Stimulated activated CD4-positive, alpha-beta T cell treated with anti-CD3 and anti-CD28 coated beads, Interleukin-4, amount 100 ng/mL, for 24 hours (primary cell): ENCODE measurements at places on chromosomes 3 and 15.

- no peak for DNase-seq
Measured at GRCh38 chr3:169105561-169105960, 558.0 kb downstream of the MECOM start.

DNA sequence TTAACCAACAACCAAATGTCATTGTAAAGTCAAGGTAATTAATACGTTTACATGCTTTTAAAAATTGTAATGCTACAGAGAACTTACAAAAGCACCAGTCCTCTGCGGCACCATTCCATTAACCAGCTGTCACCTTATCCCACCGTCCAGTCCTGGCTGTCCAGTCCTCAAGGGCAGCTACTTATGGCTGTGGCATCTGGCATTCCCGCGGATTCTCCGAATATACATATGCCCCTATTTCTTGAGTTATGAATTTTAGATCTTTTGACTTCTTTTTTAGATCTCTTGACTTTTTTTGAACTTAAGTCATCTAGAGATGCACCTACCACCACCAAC is 382 bp upstream of the POMGNT2 start:
- DNase-seq: no peak

DNA sequence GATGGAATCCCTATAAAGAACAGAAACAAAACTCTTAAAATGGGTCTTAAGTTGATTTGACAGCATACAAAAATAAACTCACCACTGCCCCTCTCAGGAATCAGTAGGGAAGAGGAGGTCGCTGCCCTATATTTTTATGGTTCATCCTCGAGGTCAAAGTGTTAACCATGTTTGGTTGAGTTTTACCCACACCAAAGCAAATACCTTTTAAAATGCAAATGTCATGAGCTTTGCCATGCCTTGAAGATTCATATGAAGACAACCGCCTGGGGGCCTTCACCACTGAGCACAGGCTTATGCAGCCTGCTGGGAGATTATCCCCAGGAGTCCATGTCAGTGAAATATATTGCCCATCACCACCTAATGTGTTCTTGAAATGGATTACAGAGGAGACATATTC is 66.1 kb downstream of the GLB1 start:
- DNase-seq: peak; percentile 54

GRCh38 chr15:62853114-62853840 is 189.3 kb upstream of the TPM1 start:
- DNase-seq: no peak

DNA sequence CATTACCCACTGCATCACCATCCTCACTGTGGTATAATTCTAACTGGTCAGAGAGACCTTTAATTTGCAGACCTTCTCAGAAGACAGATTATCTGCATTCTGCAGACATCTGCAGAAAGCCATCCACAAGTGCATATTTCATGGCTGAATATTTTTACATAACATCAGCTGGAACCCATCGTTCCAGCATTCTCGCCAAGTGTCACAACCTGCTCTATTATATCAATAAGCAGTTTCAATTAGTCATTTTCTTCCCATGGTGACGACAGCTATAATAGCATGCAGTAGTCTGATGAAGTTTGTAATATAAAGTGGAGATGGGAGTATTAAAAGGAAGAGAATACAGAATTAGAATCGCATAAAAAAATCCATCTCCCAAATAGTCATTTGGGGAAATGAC is 334.7 kb downstream of the FHIT start:
- no peak for DNase-seq

- no peak for DNase-seq
Measured at GRCh38 chr3:132311841-132312240, 5.4 kb upstream of the ACP3 start.

DNA sequence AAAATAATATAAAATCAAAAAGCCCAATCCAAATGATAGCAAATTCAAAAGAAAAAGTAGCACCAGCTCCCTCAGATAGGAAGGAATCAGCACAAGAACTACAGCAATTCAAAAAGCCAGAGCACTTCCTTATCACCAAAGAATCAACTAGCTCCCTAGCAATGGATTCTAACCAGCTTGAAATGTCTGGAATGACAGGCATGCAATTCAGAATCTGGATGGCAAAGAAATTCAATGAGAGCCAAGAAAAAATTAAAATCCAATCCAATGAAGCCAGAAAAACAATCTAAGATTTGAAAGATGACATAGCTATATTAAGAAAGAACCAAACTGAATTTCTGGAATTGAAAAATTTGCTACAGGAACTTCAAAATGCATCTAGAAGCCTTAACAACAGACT is 1334.4 kb upstream of the ALCAM start:
- no peak for DNase-seq
